NCI-H2081 treated with DMSO at 0.1 percent for 48 hours (cell line): ENCODE measurements at places on chromosomes 3 and 15.

GRCh38 chr15:74253211-74253921 is 17.2 kb downstream of the CCDC33 start:
- DNase-seq, result no peak

GRCh38 chr3:42884324-42884723 is 8.6 kb upstream of the CYP8B1 start:
- DNase-seq, result no peak

- no peak for DNase-seq
These were observed 448.6 kb upstream of the GOLIM4 start for GRCh38 chr3:168544097-168544957.

GRCh38 chr15:87602371-87602770 is 654.2 kb downstream of the NTRK3 start:
- DNase-seq, result no peak

DNA sequence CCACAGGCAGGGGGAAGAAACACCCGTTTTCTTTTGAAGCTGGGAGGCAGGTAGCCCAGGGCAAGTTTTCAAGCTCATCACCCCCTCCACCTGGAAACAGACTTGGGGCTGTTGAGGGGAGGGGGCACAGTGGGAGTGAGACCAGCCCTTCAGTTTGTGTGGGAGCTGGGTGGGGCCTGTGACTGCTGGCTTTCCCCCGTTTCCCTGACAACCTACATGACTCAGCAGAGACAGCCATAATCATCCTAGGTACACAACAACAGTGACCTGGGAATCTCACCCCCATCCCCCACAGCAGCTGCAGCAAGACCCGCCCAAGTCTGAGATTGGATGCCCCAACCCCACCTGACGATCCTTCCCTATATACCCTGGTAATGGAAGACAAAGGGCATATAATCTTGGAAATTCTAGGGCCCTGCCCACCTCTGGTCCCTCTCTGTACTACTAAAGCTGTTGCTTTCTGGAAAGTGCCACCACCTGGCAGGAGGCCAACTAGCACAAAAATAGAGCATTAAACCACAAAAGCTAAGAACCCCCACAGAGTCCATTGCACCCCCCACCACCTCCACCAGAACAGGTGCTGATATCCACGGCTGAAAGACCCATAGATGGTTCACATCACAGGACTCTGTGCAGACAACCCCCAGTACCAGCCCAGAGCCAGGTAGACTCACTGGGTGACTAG is 422.2 kb upstream of the SGO1 start:
- no peak for DNase-seq

DNA sequence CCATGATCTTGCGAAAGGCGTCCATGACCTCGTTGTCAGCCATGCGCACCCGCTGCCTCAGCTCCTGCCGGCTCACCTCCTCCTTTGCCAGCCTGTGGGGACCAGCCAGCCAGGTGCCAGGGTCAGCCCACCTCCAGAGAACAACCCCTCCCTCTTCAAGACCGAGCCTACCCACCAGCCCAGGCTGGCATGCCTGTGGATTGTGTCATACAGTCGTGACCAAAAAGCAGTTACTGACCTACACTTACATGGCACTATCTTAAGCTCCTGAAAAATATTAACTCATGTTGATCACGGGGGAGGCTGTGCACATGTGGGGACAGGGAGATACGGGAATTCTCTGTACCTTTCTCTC is 10.7 kb upstream of the CAMK1 start:
- no peak for DNase-seq

- no peak for DNase-seq
These were observed 80.7 kb upstream of the TBL1XR1 start for GRCh38 chr3:177278016-177278415.

DNA sequence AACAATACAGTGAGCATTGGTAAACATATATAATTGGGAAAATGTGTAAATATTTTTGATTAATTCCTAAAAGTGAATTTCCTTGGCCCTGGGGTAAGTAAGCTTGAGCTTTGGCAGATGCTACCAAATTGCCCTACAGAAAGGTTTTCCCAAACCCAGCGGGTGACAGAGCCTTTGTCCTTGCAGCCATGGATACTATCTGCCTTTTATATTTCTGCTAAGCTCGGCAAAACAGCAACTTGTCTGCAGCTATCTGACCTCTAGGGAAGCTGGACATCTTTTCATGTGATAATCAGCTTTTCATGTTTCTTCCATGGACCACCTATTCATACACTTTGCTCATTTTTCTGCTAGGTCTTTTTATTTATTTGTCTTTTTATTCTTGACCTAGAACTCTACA is 64.7 kb upstream of the SEC22A start:
- DNase-seq, result no peak

- no peak for DNase-seq
These were observed 168.6 kb downstream of the KLF13 start for GRCh38 chr15:31495281-31495680.

DNA sequence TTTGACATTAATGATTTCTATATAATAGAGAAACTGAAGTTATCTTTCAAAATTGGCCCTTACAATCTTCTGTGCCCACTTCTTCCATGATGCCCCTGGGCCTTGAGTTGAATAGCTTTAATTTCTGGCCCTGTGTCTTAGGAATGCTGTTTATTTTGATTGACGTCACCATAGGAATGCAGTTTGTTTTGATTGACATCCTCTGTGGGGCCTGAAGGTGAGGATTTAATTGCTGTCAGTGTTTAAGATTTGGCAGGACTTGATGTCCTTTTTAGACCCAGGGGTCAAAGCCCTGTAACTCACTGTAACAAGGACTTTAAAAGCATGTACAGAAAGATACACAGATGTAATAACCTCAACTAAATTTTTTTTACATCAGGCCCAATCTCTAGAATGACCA is 83.3 kb downstream of the GLDN start:
- DNase-seq, result no peak

DNA sequence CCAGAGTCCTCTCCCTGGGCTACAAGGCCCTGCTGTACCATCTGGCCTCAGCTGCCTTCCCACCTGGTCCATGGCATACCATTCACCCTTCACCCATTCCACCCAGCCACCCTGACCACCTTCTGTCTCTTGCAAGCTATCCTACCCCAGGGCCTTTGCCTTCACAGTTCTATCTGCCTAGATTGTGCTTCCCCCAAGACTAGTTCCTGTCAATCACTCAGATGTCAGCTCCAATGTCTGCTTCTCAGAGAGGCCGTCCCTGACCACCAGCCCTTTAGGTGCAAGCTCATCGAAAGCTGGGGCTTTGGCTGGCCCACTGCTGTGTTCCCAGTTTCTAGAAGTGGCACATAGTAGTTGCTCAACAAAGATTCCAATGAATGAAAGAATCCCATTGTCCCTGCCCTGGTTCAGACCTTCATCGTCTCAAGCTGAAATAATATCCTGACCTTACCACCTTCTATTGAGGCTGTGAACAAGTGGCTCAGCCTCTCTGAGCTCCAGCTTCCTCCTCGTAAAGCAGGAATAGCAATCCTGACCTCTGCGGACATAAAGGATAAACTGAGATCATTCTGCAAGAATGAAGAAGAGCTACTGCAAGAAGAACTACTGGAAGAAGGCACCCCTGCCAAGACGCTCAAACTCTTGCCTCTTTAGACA is 15.8 kb downstream of the EFCAB12 start:
- DNase-seq, result no peak

DNA sequence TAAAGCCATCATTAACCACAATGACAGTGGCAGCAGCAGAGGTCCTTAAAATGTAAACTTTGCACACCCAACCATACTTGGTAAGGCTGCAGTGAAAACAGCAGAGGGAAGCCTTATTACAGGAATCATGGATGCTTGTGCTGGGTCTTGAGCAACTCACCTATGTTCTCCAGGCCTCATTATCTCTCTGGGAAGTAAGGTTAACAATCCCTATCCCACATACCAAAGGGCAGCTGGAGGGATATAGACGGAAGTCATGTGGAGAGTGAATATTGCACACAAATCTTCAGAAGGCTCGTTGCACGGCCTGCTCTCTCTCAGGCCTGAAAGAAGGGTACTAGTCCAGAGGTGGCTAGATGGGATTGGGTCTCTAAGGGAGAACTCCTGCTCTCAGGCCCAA is 25.8 kb upstream of the CELF6 start:
- DNase-seq, result no peak

- peak; percentile 31 for DNase-seq
These were observed 132.8 kb upstream of the SLC24A5 start for GRCh38 chr15:47987908-47988532.

GRCh38 chr3:12139111-12139511 is 19.6 kb downstream of the TIMP4 start:
- DNase-seq, result no peak

DNA sequence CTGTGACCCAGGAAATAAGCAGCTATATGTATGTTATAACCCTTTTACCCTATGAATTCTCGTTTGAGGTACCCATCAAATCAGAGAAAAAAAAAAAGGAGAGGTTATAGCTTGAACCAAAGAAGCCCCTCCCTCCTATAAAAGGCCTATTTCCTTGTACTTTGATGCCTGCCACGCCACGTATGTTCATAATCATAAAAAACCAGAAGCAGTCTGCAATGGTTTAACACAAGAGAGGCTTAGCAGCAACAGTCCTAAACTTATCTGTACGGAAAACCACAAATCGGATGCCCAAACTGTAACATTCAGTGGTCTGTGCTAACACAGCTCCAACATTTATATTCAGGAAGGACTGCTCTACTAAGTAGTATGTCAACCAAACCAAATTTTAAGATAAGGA is 21.2 kb downstream of the CCR8 start:
- DNase-seq, result no peak

GRCh38 chr3:38005076-38006020 is 14.8 kb downstream of the VILL start:
- no peak for DNase-seq

GRCh38 chr3:10387881-10388609 is 67.1 kb upstream of the SEC13 start:
- no peak for DNase-seq

DNA sequence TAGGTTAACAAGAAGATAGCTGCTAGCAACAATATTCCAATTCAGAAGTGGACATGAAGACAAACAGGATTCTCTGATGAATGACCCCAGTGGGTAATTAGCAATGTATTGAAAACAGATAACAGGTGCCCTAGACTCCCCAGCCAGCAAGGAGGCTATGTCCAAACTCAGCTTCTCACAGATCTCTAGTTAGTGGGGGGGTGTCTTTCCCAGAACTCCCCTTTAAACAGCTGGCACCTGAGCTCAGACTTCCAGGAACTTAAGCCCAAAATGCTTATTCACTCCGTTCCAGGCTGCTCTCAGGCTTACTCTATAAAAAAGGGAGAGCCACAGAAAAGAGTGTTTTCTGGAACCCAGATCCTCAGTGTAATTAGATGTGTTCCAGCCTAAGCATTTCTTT is 423.0 kb upstream of the THBS1 start:
- no peak for DNase-seq

- DNase-seq, result no peak
These were observed 197.5 kb upstream of the BCL6 start for GRCh38 chr3:187942658-187943241.

DNA sequence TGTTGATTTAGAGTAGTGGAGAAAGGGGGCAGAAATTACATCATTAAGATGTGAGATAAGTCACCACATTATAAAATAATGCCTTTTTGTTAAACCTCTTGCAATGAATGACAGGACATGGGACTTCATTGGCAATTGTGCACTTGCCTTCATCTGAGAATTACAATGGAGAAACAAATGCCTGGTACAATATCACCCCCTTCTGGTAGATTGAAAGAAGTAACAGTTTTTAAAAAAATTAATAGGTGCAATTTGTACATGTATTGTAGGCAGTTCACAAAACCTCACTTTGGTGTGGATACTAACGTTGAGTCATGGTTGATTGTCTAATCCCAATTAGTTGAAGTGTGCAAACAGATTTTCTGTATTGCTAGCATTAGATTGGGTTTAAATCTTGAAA is 4.6 kb upstream of the P2RY14 start:
- peak; percentile 73 for DNase-seq

- no peak for DNase-seq
These were observed 115.1 kb downstream of the TAFA4 start for GRCh38 chr3:68817243-68817642.

- no peak for DNase-seq
These were observed 124.4 kb downstream of the SHOX2 start for GRCh38 chr3:157981819-157982218.

DNA sequence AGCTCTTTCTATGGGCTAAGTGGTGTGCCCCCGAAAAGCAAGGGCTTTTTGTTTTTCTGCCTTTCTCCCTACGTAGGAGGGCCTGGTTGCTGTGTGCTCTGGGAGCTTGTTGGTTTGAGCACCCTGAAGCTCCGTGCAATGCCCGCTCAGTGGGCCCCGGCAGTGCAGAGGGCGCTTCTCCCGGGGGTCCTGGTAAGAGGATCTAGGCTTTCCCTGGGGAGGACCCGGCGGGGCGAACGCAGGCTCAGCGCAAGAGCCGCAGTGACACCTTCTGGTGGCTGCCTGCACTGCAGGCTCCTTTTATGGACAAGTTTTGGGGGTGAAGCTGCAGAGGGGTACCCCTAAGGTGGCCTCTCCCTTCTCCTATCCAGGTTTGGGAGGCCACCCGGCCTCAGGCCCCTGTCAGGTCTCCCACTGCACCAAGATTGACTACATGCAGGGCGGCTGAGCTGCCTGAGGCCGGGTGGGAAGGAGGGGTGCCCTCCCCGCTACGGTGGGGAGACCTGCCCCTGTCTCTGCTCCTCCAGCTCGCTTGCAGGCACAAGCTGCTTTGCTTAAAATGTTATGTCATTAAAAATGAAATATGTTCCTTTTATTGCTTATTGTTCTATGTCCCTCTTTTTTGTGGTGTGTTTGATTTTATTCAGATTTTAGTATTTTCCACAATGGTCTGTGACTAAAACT is 387.9 kb downstream of the GABRG3 start:
- no peak for DNase-seq

DNA sequence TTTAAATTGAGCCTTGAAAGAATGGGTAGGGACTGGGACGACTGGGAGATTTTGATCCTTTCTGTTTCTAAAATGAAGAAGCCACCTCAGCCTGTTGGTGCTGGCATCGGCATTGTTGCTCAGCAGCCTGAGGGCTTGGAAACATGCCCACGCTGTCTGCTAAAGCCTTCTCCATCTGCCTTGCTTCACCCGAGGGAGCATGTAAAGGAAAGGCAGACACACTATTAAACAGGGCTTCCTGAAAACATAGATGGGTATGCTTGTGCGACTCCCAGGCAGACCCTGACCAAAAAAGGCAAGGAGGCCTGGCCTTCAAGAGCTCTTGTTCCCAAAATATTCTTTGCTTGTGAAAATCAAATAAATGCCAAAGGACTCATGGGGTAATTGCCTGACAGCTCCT is 84.2 kb upstream of the SLC4A7 start:
- peak; percentile 7 for DNase-seq

DNA sequence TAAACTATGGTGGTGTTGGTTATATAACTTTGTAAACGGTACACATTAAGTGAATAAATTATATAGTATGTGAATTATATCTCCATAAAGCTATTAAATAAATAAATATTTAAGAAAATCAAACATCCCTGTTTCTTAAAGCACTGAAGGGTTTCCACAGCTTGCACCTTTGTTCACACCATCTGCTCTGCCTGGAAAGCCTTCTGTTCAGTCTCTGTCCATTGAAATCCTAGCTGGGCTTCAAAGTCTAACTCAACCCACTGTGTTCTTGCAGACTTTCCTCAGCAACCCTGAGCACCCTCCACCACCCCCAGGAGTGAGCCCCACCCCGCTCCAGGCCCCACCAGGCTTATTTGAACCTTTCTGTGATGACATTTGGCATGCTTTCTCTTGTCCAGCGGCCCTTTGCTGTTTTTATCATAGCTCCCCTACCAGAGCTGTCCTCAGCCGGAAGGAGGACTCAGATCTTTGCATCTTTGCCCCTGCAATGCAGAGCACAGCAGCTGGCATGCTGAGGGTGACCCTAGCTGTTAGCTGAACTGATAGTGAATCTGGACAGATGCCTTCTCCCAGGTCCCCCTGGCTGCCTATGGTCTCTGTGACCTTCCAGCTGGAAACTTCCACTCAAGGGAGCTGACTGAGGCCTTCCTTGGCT is 105.2 kb downstream of the DAPK2 start:
- no peak for DNase-seq
